Activated CD4-positive, alpha-beta T cell treated with anti-CD3 and anti-CD28 coated beads, Interleukin-2, amount 50 U/mL, for 16 hours (primary cell): ENCODE measurements at places on chromosomes 11 and 22.

- DNase-seq: no peak
Observed at GRCh38 chr11:8642196-8642841, 40.1 kb downstream of the TRIM66 start.

- DNase-seq: no peak
Observed at GRCh38 chr11:1073851-1074243, 827 bp upstream of the MUC2 start.

GRCh38 chr11:83449338-83449913, 163.3 kb upstream of the CCDC90B start:
- no peak for DNase-seq

DNA sequence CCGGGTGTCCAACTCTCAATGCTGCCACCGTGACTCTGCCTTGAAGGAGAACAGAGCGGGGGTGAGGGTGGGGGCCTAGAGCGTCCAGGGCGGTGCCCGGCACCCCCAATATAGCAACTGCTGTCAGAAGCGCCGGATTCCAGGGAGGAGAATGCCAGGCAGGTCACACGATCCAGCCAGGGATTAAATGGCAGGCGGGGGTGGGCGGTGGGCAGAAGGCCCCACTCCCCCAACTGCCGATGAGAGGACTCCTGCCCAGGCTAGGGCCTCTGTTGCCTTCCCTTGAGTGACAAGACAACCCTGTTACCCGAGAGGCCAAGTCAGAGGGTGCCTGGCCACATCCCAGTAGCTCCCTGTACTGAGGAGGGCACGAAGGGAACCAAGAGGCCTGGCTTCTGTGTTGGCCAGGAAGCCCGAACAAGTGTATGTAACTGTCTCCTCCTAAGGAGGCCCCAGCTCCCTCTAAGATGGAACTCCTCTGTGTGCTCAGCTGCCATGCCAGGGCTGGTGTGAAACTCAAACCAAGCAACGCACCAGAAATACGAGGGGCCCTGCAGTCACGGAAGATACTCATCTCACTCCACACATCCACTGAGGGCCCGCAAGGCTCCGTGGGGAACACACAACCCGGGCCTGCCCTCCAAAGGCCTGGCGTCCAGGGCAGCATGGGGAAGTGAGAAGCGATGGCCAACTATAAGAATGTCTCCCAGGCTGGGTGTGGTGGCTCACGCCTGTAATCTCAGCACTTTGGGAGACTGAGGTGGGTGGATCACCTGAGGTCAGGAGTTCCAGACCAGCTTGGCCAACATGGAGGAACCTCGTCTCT, 3.0 kb downstream of the PACSIN3 start:
- DNase-seq: no peak

DNA sequence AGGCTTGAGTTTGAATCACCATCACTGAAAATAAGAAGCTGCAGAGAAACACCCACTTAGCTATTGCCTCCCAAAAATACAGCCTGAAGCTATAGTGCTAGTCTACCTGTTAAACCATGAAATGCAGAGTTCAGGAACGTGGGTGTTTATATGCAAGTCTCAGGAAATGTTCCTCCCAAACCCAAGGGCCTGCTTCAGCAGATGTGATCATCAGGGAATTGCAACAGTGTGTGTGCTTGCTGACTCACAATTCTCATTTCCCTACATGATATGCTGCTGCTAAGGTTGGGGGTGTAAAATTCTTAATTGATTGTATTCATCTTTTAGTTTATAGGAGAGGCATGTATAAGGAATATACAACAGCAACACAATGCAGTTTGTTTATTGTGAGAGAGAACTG, 49.6 kb downstream of the NUP98 start:
- DNase-seq: no peak

DNA sequence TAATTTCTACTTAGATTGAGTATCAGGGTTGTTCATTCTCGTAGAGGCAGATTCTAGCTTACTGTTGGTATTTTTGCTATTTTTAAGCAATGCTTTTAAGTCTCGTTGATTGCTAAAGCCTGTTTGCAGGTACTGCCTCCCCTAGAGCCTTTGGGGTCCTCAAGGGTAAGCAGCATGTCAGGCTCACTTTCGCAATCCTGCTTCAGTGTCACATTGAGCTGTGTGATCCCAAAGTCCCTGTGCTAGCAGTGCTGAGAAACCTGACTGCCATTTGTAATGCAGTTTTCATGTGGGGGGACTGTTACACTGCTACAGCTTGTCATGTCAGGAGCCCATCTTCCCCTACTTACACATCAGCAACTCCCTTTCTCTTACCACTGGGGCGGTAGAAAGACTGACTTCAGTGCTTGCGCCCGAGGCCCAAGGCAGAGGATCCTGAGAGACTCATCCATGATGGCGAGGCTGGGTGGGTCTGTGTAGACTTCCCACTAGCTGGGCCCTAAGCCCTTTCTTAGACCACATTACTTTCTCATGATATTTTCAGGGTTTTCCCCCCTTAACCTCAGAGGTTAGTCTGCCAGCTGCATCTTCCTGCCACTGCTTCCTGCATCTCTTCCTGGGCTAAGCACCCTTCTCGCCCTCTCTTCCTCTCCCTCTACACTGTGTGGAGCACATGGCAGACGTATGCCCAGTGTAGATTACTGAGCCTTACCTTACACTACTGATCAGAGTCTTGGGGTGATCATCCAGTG, 40.8 kb upstream of the ST14 start:
- DNase-seq: peak; percentile 52

GRCh38 chr11:14891143-14892035, 642 bp downstream of the CYP2R1 start:
- peak; percentile 91 for DNase-seq

DNA sequence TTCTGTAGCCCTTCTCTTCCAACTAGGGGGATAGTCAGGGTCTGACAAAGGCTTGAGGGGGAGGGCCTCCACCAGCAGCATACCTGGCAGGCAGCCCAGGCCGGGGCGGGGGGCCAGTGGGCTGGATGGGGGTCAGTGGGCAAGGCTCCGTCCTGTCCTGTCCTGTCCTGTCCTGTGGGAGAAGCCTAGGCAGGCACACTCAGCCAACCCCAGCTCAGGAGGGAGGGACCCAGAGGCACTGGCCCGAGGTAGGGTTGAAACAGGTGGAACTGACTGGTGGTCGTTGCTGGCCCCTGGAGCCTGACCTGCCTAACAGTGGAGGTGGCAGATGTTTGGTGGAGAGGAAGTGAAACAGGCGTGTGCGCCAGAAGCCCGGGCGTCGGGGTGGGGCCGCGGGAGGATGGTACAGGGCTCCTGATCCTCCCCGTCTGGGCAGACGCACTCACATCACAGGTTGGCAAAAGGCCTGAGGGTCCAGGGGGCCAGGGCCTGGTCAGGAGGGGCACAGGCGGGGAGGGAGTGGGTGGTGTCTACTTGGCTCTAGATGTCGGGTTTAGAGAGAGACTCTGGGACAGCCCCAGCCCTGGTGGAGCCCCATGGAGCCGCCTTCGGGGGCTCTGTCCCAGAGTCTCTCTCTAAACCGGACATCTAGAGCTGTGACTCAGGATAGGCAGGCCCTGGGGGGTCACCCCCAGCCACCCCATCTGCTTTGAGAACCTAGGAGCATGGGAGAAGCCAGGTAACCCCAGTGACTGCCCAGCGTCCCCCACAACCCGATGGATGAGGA, 32.5 kb upstream of the GRAMD4 start:
- DNase-seq: peak; percentile 25

- DNase-seq: no peak
Observed at GRCh38 chr11:94629741-94630140, 62.6 kb downstream of the PIWIL4 start.

GRCh38 chr22:43234264-43234988, 47.5 kb upstream of the TTLL12 start:
- no peak for DNase-seq

DNA sequence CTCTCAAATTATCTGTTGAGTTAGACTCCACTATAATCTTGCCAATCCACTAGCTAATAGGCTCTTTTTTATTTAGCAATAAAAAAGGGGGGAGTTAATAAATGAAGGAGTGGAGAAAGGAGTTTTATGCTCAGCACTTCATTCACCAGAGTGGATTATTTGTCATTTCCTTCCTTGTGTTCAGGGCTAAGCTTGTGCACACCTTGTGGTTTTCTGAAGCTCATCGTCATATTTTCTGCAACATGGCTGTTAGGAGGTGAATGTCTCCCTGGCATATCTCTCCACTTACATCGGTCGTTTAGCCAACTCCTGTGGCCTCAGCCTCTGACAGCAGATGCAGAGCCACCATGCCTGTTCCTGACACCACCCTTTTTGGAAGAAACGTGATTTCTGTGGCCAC, 83.9 kb upstream of the MTNR1B start:
- DNase-seq: no peak

- DNase-seq: no peak
Observed at GRCh38 chr22:19396561-19396933, 35.0 kb downstream of the HIRA start.
